ENCODE measurements at places on chromosomes 11 and 22. TPM values are rescaled to one million over a fixed set of nuclear protein-coding genes. Genes with fewer than 3 reads are reported as not detected.
A peak's percentile ranks its signal among the peaks of the same experiment; 100 is the strongest.

DNA sequence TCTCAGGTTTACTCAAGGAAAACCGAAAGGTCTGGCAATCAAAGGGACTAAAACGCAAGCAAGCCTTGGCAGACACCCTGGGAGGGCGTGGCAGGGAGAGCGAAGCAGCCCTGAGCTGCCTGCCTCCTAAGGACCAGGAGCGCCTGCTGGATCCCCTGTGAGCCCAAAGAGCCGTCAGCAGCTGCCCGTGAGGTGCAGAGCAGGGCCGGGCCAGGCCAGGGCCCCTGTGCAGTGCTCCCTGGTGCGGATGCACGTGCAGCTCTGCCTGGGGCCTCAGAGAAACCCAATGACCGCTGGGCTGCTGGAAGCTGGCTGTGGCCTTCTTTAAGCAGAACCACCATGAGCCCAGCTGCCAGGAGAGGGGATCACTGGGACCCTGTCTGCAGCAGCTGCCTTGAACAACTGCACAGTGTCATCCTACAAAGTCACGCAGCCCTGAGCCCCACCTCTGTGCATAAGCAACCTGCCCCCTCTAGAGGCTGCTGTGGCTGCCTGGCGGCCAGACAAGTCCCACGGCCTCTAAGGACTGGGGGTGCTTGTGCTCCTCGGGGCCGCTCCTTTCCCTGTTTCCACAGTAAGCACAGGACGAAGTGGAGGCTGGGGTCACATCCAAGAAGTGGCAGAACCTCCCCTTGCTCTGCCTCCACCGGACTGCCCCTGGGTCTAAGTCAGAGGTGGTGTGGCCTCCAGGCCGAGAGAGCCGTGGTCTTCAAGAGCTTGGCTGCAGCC, 29.1 kb upstream of the COMT start:
- no peak for DNase-seq

HTR3B gene
- not detected for total RNA-seq

GRCh38 chr11:124674168-124674517, 439 bp downstream of the SPA17 start:
- no peak for DNase-seq

DNA sequence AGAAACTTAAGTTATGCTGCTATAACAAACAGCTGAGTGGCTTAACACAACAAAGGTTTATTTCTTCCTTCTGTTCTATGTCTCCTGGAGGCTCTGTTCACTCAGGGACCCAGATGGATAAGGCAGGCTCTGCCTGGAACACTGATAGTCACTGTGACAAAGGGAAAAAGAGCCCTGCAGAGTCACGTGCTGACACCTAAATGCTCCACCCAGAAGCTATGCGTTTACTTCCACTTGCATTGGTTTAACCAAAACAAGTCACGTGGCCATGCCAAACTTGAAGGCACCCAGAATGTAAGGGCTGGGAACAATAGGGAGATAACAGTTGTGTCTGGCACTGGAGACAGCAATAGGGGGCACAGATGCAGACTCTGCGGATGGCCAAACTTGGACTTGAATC, 3.4 kb upstream of the MS4A15 start:
- no peak for DNase-seq

DNA sequence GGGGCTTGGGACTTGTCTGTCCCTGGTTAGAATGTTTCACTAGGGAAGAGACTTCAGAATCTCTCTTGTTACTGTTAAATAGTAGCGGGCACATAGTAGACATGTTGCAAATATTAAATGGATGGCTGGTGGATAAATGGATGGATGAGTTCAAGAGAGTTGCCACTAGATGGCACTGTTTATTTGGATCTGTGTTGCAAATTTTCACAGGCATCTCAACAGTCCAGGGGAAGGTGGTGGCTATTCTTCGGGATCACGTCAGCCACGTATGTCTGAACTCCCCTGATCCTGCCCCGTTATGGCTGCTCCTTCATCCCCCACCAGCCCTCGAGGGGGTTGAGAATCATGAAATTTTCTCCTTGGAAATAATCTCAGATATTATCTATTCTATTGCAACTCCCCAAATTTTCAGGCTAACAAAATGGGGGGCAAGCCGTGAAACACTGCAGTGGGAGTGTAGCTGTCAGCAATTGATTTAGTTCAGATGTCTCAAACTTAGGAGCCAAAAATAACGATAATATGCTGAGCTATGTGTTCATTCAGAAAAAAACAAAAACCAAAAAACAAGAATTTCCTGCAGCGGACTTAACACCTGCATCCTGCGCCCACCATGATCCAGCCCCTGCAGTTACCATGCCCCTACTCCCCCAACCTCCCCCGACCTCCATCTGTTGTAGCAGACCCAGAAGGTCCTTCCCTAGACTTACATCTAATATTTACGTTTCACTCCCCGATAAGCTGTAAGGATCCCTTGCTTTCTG, 29.1 kb upstream of the BIRC3 start:
- peak; percentile 69 for DNase-seq

SYT13 gene
- 1.4 TPM for total RNA-seq

DNA sequence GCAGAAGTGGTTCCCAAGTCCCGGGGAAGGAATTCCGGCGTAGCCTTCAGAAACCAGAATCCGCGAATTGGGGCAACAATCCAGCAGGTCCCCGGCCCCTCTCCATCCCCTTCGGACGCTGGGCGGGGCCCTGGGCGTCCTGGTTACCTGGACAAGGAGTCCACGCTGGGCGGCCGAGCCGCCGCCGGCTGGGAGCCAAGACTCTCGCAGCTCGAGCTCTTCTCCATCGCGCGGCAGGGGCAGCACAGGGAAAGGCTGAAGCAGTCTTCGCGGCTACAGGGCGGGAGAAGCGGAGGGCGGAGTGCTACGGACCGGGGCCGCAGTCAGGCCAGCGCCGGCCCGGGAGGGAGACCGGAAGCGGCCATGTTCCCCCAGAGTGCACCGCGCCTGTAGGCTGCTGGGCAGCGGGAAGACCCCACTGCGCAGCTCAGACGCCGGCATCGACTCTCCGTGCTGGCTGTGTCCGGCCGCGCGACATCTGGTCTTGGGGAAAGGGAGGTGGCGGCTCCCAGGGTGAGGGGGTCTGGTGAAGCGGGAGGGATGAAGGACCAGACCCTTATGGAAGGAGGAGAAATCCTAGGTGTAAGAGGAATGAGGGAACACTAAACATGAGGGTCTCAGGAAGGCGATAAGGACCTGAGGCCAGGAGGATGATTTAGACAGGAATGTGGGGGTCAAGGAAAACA, at the start of gene MTMR2:
TSS of gene MTMR2 (minus strand) at position 380 of the 686 bp plus-strand sequence. CDS start at position 227, 153 bp downstream.
- peak; percentile 31 for DNase-seq

DNA sequence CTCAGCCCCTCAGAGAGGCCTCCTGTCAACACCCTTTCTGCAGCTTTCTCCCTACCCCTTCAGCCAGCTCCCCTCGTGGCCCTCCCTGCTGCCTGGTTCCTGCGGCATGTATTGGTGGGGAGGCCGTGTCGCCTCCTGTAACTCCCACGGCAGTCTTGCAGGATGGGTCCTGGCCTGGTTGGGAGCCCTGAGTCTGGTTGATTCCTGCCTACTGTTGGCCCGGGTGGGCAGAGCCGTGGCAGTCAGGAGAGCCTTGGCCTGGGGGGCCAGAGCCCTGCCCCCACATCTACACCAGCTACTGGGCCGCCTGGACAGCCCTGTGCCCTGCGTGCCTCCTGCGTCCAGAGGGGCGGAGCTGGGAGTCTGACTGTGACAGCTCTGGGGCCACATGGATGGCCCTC, 30.3 kb upstream of the GRAMD4 start:
- no peak for DNase-seq

- DNase-seq: no peak
These were observed 3.4 kb downstream of the PTPRJ start for GRCh38 chr11:47983464-47984397.

DNA sequence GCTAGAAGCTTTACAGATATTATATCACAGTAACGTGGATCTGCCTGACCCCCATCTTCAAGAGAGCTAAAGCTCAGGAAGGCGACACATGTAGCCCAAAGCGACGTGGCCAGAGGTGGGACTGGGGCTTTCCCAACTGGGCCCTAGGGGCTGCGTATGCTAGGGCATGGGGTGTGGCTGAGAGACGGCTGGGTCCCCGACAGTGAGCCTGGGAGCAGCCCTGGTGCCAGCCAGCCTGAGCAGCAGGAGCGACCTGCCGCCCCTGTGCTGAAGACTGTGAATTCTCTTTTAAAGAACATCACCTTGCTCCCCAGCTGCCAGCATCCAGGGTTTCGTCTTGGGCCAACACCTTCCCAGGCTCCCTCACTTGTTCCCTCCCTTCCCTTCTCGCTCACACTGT, 32.9 kb upstream of the CYP2D6 start:
- DNase-seq: no peak

DNA sequence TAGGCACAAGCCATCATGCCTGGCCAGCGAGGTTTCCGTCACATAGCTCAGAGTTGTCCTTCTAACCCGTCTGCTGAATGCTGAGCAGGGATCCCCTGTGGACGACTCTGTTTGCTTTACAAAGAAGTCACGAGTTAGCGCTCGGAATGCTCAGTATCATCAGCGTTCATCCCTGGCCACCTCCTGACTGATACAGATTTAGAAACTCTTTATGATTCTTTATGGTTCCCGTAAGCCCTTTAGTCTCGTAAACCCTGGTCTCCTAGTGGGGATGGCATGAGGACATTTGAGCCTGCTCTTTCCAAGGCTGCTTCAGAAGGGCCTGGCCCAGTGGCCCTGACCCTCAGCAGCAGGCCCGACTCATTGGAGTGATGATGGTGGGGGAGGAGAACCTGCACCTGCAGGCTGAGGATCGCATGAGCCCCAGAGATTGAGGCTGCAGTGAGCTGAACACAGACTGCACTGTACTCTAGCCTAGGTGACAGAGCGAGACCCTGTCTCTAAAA, 9.6 kb downstream of the PEX26 start:
- DNase-seq: no peak

UPK3A gene
- total RNA-seq: not detected

GRCh38 chr11:93525601-93526345, 17.4 kb downstream of the SMCO4 start:
- no peak for DNase-seq

GGTLC2 gene
- total RNA-seq: not detected

DNA sequence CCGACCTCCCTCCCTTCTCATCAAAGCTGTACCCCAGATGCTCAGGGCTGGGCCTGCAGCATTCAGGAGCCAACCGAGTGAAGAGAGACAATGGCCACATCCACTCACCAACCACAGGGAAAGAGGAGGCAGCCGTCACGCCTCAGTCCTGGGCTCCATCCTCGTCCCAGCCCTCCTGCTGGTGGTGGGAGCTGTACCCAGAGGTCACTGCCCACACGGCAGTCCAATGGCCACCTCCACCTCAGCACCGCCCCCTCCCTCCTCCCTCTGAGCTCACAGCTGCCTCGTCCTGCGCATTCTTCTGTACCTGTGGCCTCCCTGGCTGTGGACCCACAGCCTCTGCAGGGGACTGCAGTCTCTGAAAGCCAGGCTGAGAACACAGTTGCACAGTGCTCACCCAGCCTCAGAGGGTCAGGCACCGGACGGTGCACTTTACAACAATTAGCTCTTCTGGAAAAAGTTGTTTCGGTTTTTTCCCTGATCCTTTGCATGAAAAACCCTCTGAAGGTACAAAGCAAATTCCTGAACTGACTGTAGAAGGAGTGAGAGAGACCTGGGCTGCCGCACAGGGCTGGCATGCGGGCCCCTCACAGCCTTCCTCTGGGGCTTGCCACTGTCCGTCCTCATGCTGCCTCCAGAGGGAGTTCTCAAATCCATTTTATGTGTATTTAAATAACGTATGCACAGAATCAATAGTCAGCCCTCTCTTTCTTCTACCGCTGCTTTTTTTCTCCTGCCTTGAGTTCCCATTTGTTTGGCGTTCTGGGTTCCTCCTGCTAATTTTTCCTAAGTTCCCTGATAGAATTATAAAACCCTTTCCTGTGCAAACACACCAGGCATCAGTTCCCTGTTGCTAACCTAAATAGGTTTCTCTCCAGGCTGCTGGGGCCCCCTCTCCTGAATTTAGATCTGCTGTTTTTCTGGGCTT, 52.7 kb downstream of the PHF21B start:
- no peak for DNase-seq

GRCh38 chr22:44658311-44658953, 43.6 kb upstream of the PRR5 start:
- DNase-seq: no peak
